Spinal cord (tissue), 10 donors: ENCODE measurements at places on chromosomes 1 and 21. TPM values are rescaled to one million over a fixed set of nuclear protein-coding genes. Genes with fewer than 3 reads are reported as not detected.

DNA sequence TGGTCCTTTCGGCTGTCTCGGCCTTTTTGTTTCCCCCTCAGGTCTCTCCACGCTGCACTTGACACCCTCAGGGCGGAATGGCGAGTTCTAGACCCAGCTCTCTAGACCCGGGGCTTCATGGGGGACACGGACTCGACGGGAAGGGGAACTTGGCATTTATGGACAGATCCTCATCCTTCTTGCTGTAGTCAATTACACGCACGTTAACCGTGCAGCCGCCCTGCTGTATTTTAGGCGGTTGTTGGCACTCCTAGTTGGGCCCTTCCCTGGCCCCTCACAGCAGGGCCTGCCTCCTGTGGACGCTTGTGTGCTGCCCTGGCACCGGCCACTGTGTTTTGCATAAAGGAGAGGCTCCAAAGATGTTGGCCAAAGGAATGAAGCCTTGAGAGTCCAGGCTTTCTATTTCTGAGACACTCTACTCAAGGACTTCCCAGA is 558 bp upstream of the BTG3 start:
- no peak for DNase-seq

DNA sequence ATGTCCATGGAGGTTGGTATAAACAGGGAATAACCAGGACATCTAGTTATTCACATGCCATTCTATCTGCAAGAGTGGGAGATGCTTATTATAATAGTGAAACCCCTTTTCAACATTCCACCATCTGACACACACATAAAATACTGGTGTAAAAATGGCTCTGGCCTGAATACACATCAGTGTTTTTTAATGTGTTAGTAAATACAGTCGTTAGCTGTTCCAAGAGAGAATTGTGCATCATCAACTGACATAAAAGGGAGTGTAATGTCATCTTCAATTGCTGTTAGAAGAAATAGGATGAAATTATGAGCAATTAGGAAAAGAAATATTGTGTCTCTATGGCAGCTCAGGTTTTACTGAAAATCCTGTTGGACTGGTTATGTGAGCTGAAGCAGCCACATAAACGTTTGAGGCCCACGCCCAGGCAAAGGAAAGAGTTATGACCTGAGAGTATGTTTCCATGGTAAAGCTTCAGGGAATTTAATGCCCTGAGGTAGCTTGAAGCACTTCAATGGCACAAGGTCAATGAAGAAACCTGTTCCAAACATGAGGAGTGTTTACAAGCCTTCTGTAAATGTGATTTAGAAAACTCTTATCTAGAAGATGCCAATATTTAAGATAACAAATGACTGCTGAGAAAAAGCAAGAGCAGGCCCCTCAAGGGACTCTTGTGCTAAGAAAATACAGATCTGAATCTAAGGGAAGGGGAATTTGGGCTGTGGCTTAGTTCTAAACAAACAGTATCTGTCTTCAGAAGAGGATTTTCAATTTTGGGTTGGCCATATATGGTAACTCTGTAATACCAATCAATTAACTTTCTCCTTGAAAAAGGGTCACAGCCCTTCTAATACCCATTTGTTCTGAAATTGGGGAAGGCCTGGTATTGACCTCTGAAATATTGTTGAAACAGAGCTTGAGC is 384.3 kb downstream of the SEC16B start:
- DNase-seq, result no peak

Gene PSMB2
- total RNA-seq, result 27.5 TPM

Gene ETS2
- total RNA-seq, result 35.6 TPM

Gene BSND
- not detected for total RNA-seq

Gene SYDE2
- 11.7 TPM for total RNA-seq
